ENCODE measurements at places on chromosomes 2 and 18.

DNA sequence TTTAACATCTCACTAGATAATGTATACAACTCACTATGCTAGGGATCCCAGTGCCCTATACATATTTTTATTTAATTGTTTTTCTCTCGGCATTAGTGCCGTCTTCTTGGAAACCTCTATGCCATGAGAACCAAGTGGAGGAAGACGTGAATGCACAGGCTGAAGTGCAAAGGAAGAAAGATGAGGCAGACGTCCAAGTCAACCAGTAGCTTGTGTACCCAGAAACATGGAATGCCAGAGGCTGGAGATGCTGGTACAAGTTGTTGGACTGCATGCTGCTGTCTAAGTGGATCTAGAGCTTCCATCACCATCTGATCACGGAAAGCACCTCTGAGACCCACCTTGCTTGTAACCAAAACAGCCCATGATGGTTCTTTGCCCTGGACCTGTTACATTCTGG, 12.5 kb upstream of the GEMIN6 start:
- DNase-seq, result no peak

- DNase-seq, result no peak
Measured at GRCh38 chr2:215982465-215982875, 30.9 kb downstream of the MREG start.

GRCh38 chr2:239800785-239801386, 224.3 kb downstream of the NDUFA10 start:
- no peak for DNase-seq

GRCh38 chr2:173520918-173521317, 166.2 kb downstream of the CDCA7 start:
- DNase-seq, result no peak

- DNase-seq, result no peak
Measured at GRCh38 chr2:109415581-109416013, 198.2 kb downstream of the SEPTIN10 start.

GRCh38 chr2:73037947-73038585, 33.4 kb downstream of the SFXN5 start:
- DNase-seq, result no peak

DNA sequence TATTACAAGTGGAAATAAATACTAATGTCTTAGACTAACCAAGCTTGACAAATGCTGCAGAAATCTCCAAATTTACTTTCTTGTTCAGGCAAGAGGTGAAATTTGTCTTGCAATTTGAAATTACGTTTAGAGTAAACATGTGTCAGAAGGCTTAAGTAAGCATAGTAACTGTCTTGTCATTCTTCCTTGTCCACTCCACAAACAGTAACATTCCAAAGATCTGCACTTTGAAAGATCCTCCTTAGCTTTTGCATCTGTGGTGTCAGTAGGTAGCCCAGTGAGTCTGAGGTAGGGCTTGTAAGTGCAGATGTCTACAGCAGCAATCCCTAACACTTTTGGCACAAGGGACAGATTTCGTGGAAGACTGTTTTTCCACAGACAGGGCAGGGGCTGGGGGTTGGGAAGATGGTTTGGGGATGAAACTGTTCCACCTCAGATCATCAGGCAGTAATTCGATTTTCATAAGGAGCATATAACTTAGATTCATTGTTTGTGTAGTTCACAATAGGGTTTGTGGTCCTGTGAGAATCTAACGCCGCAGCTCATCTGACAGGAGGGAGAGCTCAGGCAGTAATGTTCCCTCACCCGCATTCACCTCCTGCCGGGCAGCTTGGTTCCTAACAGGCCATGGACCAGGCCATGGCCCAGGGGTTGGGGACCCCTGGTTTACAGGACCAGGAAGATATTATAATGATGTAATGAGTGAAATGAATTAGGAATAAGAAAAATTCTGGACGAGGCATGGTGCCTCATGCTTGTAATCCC, 18.6 kb downstream of the RASGRP3 start:
- DNase-seq, result no peak
